BE2C (cell line): ENCODE measurements at places on chromosomes 11 and 22.

GRCh38 chr11:46256540-46257001 is 20.9 kb upstream of the CREB3L1 start:
- no peak for DNase-seq

GRCh38 chr11:74102321-74102720 is 68.5 kb downstream of the C2CD3 start:
- no peak for DNase-seq

DNA sequence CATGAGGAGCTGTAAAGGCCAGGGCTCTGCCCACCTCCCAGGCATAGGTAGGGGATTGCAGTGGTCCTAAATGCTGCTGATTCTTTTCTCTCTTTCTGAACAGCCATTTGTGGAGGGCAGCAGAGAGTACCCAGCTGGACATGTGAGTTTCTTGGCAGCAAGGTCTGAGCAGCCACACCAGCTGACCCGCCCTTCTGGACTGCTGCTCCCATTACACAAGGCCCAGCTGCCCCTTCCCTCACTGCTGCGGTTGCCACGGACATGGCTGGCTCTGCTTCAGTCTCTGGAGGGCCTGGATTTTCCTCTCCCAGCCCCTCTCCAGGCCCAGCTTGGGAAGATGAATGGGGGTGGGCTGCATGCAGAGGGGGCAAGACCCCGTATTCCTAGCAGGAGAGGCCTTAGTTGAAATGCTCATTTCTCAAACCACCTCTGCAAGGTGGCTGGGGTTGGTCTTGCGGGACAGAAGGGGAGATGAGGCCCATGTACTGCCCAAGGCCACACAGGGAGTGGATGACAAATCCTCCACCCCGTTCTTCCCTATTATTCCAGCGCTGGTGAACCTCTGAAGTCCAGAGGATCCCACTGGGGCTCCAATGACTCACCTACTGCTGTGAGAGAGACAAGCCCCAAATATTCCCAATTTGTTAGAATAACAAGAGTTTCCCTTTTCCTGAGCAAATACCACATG is 4.6 kb downstream of the LGALS12 start:
- DNase-seq = no peak

- no peak for DNase-seq
These were observed 529 bp upstream of the CCND1 start for GRCh38 chr11:69640260-69640994.

DNA sequence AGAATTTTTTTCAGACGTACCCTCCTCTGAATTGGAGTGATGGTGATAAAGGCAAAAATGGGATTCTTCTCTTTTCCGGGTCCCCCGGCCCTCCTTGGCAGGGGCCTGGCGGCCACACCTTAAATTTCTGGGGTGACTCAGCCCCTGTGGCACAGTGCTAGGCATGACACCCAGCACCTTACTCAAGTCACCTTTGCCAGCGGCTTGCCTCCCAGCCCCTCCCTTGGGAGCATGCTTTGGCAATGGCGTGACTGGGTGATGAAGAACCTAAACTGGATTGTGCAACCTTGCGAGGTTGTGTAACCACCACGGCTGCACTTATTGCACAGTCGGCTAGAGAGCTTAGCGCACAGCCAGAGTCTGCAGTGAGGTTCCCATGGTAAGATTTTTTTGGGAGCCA is 16.2 kb upstream of the LDLRAD3 start:
- DNase-seq = no peak
